ENCODE measurements at places on chromosomes 2 and 18.

DNA sequence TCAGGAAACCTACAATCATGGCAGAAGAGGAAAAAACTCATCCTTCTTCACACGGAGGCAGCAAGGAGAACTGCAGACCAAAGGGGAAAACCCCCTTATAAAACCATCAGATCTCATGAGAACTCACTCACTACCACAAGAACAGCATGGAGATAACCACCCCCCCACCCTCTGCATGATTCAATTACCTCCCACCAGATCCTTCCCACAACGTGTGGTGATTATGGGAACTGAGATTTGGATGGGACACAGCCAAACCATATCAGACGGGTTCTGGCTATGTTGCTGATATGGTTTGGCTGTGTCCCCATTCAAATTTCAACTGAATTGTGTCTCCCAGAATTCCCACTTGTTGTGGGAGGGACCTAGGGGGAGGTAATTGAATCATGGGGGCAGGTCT, 28.7 kb upstream of the CCDC150 start:
- DNase-seq, result no peak

GRCh38 chr2:183284606-183285005, 160.4 kb downstream of the NUP35 start:
- no peak for DNase-seq

DNA sequence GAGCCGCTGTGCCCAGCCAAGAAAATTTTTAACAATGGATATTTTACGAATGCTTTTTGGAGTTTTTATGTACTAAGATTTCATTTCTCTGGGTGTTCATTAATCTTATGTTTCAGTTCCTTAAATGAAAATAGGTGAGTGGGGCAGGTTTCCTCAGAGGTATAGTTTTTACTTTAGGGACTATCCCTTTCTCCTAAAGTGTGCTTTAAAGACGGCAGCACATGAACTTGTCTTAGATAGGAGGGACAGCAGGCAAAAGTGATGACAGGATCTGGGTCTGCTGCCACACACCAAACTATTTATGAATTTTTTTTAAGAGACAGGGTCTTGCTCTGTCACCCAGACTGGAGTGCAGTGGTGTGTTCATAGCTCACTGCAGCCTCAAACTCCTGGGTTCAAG, 8.0 kb upstream of the REL start:
- DNase-seq, result peak; percentile 70

DNA sequence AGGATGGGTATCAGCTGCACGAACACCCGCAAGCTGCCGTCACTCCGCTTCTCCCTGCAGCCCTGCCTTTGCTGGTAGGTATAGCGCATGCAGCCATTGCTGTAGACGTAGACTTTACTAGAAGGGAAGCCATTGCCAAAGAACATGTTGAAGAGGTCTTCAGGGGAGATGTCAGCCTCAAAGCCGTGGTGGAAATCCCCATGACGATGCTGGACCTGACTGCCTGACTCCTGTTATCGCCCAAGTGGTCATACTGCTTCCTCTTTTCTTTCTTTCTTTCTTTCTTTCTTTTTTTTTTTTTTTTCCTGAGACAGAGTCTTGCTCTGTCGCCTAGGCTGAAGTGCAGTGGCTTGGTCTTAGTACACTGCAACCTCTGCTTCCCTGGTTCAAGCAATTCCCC, 68.7 kb upstream of the SPRED2 start:
- no peak for DNase-seq

- no peak for DNase-seq
Observed at GRCh38 chr18:48919547-48919946, 31.2 kb downstream of the SMAD7 start.

DNA sequence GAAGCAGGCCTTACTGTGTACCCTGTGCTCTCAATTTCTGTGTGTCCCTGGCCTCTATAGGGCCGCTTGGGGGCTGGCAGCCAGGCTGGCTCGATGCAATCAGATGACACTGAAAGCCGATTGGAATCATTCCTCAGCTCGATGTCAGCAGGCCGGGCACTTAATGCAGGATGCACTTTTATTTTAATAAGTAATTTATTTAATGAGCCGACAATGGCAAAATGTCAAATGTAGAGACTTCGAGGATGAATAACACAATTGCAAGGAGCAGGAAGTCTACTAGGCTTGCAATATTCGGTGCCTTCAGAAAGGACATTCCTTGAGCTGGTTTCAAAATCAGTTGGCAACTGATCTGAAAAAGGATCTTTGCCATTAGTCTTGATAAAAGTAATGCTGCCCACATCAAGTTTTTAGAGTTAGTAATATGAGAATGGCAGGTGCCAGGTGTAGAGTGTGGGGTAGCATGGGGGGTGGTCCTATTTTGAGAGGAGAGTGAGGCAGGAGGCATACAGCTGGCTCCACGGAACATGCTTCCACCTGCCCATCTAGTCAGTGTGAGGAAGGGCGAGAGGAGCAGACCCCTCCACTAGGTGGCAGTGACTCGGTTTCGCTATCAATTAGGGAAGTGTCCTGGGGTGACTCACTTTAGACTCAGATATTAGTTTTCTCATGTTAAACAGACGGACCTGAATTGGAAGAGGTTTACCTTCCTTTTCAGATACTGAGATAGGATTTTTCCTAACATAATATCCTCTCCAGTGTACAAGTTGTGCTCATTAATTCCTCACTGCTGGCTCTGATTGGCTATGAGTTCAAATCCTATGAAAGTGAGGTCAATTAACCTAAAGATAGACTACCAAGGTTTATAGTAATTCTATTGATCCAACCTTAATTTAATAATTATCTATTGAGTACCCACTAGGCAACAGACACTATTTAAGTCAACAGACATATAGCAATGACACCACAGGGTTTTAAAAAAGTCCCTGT, 80.9 kb downstream of the NABP1 start:
- DNase-seq, result peak; percentile 51

DNA sequence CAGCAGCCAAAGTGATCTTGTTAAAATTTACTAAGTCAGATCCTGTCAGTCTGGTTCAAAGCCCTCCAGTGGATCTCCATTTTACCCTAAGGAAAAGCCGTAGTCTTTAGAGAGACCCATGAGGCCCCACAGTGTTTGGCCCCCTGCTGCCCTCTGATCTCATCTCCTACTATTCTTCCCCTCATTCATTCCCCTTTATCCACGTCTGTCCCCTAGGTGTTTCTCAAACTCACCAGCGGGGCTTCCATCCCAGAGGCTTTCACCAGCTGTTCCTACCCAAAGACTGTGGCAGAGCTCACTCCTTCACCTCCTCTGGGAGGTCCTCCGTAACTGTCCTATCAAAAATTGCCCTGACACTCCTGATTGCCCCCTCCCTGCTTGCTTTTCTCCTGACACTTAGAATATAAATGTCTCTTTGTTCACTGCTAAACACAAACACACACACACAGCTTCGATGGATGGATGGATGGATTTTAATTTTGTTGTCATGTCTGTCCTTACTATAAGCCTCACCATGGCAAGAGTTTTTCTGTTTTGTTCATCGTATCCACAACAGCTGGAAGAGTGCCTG, 26.1 kb downstream of the LIMS1 start:
- DNase-seq, result no peak

DNA sequence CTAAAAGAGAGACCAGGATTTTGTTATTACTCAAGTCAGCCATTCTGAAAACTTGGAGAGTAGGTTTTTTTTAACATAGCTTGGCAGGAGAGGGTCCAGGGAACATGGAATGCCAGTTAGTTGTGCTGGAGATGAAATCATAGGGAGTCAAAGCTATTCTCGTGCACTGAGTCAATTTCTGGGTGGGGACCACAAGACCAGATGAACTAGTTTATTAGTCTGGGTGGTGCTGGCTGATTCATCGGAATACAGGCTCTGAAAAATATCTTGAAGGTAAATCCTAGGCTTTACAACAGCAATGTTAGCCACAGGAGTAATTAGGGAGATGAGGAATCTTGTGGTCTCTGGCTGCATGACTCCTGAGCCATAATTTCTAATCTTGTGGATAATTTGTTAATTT, 921.4 kb downstream of the TRIB2 start:
- DNase-seq, result no peak

GRCh38 chr2:57598551-57598950, 448.1 kb upstream of the VRK2 start:
- DNase-seq, result no peak

GRCh38 chr2:9654452-9655100, 23.8 kb upstream of the YWHAQ start:
- no peak for DNase-seq

DNA sequence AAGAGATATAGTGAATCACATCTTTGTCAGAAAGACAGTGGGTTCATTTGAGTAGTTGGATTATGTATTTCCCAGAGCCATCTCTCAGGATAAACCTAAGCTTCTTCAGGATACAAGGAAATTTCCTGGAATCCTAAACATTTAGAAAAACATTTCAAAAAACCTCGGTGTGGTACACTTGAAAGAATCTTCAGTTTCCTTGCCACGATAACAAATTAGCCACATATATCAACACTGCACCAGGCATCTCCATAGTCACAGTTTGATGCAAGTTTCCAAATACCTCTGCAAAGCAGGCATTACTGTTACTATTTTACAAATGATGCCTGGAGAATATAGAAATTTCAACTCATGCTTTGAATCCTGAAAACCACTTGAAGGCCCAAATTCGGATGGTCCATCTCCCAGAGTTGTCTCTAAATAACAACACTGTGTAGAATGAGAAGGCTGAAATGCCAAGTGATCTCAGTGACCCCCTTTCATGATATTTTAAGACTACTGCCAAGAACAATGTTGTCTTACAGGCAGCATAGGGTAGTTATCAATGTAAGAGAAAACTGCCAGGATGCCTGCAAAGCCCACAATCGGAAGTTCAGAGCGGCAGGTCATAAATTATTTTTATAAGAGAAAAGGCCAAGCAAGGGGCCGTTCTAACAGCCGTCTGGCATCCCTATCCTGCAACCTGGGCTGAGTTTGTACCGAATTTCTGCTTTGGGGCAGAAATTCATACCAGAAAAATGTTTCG, 307.9 kb downstream of the TXNL1 start:
- no peak for DNase-seq

GRCh38 chr2:26541401-26542193, 63.7 kb upstream of the OTOF start:
- DNase-seq, result no peak

GRCh38 chr2:144580521-144581161, 60.7 kb upstream of the ZEB2 start:
- no peak for DNase-seq

DNA sequence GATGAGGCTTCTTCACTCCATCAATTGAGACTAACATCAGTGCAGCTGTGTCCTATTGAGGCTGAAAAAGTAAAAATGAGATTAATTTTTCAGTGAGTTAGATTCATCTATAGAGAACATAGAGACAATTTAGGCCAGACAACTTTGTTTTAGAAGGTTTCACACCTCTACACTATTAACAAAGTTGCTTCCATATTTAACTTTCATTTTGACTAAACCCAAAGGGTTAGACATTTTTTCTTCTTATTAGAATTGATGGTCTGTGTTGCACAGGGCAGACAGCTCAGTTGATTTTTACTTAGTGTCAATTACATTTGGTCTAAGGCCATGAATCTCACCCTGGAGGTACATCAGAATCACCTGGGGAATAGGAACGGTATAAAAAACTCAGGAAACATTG, 130.2 kb upstream of the NXPH2 start:
- DNase-seq, result no peak

DNA sequence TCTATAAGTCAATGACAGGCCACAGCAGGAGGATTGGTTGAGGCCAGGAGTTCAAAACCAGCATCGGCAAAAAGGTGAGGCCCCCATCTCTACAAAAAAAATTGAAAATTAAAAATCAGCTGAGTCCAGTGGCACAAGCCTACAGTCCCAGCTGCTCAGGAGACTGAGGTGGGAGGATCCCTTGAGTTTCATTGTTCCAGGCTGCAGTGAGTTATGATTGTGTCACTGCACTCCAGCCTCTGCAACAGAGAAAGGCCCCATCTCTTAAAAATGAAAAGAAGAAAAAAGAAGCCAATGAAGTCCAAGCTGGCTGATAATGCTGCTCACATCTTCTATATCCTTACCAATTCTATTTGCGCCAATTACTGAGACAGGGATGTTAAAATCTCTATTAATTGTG, 39.1 kb downstream of the MRPS5 start:
- DNase-seq, result no peak

DNA sequence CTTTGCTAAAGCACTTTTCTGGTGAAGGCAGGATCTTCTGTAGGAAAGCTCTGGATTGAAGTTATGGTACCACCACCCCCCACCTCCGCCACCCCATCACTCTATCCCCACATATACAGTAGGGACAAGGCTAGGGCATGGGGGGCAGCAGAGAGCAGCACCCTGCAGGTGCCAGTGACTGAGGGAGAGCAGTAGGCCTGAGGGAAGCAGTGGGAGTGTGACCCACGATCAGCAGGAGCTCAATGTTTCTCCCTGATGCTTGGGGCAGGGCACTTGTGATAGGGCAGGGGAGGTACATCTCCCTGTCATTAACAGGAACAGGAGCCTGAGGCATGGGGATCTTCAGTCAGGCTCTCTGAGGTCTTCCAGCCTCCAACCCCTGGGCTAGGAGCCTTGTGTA, 121.6 kb downstream of the ZFP36L2 start:
- no peak for DNase-seq

DNA sequence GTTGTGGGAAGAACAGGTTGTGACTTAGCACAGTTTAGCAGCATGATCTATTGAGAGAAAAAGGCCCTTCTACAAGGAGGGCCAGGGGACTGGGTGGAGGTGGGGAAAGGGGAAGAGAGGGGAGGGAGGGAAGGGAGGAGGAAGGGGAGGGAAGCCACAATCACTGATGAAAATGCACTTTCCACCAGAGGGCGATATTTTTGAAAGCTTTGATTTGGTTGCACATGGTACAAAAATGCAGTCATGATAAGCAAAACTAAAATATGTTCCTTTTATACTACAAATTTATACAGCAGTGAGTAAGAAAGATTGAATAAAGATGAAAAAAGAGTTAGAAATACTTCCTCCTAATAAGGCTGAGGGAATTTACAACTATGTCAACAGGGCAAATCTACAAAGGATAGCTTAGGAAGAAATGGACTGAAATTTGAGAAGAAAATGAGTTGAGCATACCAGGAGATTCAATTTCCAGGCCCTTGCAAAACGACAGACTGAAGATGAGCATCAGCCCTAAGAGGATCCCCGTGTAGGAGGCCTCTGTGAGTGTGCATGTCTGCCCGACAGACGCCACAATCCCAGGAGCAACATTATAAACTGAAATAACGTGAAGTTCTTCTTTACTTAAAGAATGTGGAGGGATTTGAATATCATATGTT, 17.2 kb downstream of the SH3YL1 start:
- DNase-seq, result peak; percentile 40

DNA sequence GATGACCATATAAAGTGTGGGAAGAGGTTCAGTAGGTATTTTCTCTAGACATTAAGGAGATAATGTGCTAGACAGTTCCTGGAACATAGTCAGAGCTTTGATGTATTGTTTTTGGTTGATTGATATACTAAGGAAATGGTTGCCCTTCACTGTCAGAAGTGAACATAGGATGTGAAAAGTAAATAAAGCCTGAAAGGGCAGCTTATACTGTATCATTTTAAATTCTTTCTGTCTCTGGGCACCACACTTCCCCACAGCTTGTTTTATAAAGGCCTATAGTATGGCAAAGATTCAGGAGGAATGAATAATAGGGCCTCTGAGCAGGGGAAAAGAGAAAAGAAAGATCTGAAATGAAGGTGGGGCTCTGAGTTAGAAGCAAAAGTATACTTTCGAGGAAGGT, 72.7 kb upstream of the ITPRID2 start:
- DNase-seq, result no peak

Data from naive B cell (primary cell).